Ovary (tissue), 10 donors: ENCODE measurements at places on chromosomes 12 and 14.

- DNase-seq: no peak
Measured at GRCh38 chr14:32980902-32981501, 42.3 kb downstream of the NPAS3 start.

DNA sequence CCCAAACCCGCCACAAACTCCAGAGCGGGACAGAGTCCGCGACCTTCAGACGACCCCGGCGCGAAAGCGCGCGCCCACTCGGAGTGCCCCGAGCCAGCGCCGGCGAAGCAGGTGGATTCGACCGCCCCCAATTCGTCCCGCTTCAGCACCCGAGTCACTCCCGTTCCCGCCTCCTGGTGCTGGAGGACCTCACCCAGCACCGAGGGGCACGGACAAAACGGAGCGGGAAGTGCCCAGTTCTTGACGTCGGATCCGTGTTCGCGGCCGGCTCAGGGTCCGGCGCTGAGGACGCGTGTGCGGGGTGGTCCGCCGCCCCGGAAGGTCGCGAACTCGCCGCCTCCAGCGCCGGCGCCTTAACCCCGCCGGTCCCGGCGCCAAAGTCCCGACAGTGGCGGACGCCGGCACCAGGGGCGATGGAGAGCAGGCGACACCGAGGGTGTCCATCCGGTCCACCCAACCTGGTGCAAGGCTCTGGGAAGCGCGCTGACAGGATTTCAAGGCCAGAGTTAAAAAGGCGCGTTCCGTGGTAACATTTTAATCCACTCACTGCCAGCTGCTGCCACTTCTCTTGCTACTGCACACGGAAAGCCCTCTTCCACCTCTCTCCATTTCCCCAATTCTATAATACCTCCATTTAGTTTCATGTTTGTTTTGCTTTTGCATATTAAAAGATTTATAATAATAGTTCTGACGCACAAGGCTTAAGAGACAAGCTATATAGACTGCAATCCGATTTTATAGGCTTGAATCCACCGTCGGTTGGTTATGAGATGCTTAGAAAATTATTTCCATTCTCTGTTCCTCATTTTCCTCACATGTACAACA, 240.0 kb upstream of the CPNE8 start:
- peak; percentile 61 for DNase-seq

DNA sequence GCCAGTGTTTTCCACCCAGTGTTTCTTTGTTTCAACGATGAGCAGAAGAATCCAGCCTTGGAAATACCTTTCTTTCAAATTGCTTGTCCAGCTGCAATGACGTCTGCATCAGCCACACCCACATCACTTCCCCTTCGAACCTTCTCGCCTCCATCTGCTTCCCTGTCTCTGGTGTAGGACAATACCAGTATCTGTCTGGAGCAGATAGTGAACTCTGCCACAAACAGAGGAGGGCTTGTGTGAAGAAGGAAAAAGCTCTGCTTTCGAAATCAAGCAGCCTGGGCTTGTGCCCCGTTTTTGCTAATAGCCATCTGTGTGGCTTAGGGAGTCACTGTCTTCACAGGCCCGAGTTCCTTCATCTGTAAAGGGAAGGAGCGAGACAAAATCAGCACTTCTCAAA, 415.4 kb downstream of the ZFP36L1 start:
- peak; percentile 47 for DNase-seq

GRCh38 chr12:48890657-48891418, 25.2 kb upstream of the RND1 start:
- peak; percentile 85 for DNase-seq

GRCh38 chr12:108342985-108343384, 3.9 kb upstream of the CMKLR1 start:
- DNase-seq: no peak

DNA sequence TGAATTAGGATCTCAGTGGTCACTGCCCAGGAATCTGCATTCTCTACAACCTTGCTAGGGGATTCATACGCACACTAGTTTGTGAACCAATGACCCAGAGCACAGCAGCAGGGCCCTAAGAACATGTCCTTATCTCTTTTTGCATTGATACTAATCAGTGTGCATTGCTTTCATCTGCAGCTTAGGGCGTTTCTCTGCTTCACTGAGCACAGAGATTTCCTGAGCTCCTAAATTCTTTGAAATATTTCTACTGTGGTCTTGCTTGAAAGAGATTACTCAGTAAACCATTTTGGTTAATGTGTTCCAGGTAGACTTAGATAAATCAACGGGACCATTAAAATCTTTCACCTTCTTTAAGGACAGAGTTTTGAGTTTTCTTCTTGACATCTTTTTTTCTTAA, 351.3 kb upstream of the KITLG start:
- no peak for DNase-seq

DNA sequence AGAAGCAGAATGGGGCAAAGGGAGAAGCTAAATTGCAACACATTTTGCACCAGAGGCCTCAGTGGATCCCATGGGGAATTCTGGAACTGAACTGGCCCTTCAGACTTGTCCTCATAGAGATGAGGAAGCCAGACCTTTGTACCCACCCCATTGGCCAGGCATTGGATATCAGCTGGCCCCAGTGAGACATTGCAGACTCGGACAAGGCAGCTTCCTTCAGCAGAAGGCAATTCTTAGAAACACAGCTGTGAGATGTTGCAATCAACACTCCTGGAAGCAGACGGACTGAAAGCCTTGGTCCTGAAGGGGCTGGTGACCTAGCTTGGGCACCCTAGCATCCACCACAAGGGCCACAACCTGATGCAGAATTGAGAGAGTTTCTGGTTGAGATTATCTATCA, 218.1 kb downstream of the MSRB3 start:
- no peak for DNase-seq

- no peak for DNase-seq
Measured at GRCh38 chr14:104561632-104562495, 17.7 kb upstream of the C14orf180 start.

- no peak for DNase-seq
Measured at GRCh38 chr12:122159882-122160281, 14.1 kb downstream of the IL31 start.

GRCh38 chr12:76983420-76983819, 81.9 kb downstream of the E2F7 start:
- DNase-seq: no peak

DNA sequence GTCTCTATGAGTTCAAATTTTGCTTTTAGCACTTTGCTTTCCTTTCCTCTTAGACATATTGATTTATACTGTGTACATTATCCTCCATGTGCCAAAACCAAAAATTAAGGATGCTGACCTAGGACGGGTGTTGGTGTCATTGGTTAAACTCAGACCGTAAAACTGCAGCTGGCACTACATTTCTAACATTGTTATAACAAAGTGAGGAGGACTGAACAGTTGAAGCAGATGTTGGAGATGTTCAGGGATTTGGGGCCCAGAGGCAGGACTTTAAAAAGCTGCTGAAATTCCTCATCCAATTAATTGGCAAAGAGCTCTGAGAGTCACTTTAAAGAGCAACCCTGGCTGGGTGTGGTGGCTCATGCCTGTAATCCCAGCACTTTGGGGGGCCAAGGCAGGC, 72.4 kb downstream of the TMTC1 start:
- DNase-seq: no peak

- no peak for DNase-seq
Measured at GRCh38 chr12:101792046-101792931, 38.5 kb downstream of the GNPTAB start.
